Left lobe of liver (tissue), 2 donors: ENCODE measurements at places on chromosomes 7 and 10.
A peak's percentile ranks its signal among the peaks of the same experiment; 100 is the strongest.

DNA sequence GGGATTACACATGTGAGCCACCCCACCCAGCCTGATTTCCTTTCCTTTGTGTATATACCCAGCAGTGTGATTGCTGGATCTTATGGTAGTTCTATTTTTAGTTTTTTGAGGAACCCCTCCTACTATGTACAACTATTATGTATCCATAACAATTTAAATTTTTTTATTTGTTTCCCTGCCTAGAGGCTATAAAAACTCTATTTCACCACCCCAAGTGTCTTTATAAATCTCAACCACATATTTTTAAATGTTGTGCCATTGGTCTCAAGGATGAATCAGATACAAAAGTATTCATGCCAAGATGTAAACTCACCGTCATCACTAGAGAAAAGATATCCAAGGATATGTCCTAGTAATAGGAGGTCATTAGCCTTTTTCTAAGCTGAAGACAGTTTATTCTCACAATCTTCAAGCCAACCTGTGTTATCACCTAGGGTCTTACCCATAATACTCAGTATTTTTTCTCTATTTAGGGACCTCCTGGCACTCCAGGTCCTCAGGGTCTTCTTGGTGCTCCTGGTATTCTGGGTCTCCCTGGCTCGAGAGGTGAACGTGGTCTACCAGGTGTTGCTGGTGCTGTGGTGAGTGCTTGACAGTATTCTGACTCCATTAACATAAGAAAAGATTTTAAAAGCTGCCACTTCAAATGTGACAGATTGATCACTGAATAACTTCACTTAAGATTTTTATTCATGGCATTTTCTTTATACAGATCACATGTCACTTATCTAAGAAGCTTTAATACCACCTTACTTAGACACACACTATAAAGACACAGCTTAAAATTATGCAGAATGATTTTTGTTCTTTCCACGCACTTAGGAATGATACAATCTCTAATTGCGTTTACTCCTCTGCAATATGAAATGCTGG, 29.4 kb downstream of the COL1A2 start:
- DNase-seq, result no peak

- DNase-seq, result no peak
These were observed 23.8 kb downstream of the MAPK8 start for GRCh38 chr10:48330269-48330668.

DNA sequence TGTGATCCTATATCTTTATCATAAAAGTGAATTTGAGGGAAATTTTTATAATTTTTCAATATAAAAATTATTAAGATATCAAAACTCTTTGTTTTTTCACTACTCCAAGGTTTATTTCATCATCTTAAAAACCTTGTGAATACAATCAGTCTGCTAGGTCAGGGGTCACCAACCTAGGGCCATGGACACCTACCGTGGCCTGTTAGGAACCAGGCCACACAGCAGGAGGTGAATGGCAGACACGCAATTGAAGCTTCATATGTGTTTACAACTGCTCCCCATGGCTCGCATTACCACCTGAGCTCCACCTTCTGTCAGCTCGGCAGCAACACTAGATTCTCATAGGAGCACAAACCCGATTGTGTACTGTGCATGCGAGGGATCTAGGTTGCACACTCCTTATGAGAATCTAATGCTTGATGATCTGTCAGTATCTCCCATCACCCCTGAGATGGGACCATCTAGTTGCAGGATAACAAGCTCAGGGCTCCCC, 271.2 kb upstream of the C7orf33 start:
- DNase-seq, result no peak

GRCh38 chr10:78905957-78906308, 162.8 kb upstream of the ZMIZ1 start:
- DNase-seq, result peak; percentile 41

GRCh38 chr7:44748948-44749731, 493 bp downstream of the ZMIZ2 start:
- no peak for DNase-seq

DNA sequence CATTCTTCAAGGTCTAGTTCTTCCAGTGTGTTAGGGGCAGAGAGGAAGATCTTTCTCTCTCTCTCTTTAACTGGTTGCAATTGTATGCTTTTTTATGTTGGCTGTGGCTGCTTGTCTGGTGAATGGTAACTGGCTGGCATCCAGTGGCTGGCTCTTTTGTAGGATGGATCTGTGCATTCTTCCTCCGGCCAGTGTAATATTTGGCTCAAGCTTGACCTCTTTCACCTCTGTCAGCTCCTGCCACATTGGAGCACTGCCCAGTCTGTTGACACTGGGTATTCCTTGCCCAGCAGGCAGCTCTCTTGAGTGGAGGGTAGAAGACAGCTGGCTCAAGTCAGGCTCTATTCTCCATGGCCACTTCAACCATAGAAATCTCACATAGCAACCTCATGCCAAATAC, 528.3 kb downstream of the PHTF2 start:
- DNase-seq, result no peak

DNA sequence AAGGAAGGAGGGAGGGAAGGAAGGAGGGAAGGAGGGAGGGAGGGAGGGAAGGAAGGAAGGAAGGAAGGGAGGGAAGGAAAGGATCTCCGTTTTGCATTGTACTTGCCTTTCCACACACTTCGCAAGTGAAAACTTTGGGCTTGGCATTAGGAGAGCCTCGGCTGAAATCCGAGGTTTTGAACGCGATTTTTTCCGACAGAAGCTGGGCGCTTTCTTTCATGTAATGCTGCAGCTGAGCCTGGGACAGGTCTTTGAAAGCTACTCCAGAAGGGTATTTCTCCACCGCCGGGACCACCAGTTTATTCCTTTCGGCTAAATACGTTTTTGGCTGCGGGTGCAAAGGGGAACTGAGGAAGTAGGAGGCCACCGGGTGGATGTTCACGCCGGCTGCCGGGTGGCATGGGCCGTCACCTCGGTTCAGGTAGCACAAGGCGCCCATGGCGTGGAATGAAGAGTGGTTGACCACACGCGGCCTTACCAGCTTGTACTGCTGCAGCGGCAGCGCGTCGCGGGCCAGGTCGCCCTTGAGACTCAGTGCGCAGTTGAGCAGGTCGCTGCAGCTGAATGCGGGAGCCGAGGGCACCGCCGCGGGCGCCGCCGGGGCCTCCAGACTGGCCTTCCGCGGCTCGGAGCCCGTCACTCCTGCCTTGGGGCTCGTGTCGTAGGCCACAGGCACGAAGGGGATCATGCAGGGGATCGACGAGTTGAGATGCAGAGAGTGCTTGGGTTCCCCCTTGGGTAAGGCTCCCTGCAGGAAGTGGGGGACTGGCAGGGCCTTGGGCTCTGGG, 825 bp downstream of the FEZF1 start:
- DNase-seq, result no peak

- DNase-seq, result no peak
These were observed 122.9 kb upstream of the GLI3 start for GRCh38 chr7:42359946-42360345.

- no peak for DNase-seq
These were observed 38.5 kb upstream of the PSMG3 start for GRCh38 chr7:1608318-1608717.

- DNase-seq, result peak; percentile 18
These were observed 297.8 kb upstream of the ZNF32 start for GRCh38 chr10:43946445-43946844.

- no peak for DNase-seq
These were observed 137.1 kb downstream of the ZNF365 start for GRCh38 chr10:62511238-62511637.

DNA sequence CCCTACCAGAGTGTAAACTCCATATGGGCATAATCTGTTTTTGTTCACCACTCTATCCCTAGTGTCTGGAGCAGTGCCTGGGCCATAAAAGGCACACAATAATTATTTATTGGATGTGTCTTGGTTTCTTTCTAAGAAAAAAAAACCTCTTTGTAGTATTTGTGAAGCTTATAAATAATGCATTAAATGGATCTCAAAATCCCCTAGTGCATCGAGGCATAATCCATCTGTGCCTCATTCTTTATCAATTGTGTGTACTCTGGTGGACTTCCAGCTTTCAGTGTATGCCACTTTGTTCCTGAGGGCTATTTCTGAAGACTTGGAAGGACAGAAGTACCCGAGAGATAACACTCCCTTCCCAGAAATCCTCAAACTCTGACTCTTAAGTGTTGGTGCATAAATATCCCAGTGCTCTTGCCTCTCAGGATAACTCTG, 255.0 kb upstream of the PHYHIPL start:
- DNase-seq, result no peak

DNA sequence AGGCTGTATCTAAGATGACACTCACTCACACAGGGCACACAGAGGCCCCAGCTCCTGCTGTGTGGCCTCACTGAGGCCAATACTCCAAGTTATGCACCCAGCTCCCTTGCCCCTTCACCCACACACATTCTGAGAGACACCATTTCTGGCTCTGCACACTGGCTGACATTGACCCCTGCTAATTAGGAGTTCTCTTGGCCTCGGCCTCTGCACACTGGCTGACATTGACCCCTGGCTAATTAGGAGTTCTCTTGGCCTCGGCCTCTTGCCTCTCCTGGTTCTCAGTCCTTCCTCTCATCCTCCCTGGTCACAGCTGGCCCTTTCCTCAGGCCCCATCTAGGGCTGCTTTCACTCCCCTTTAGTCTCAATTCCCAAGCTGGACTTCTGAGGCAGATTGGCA, 97.3 kb downstream of the GRID1 start:
- peak; percentile 33 for DNase-seq

DNA sequence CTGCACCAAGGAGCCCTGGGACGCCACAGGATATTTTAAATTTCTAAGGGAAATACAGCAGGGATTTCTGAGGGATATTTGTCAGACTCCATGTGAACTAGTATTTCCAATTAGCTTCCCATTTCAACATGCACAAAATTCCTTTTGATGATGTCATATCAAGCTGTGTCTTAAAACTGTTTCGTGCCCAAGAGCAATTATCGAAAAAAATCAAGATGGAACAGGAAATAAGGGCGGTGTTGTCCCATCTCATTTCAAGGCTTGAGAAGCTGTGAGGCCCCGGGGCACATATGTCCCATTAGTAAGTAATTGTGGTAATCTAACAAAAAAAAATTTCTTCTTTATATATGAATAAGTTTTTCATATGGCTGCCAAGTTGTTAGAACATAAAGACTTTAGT, 47.4 kb downstream of the PPP1R17 start:
- no peak for DNase-seq

- no peak for DNase-seq
These were observed 48.7 kb downstream of the CREB3L2 start for GRCh38 chr7:137953043-137953664.

DNA sequence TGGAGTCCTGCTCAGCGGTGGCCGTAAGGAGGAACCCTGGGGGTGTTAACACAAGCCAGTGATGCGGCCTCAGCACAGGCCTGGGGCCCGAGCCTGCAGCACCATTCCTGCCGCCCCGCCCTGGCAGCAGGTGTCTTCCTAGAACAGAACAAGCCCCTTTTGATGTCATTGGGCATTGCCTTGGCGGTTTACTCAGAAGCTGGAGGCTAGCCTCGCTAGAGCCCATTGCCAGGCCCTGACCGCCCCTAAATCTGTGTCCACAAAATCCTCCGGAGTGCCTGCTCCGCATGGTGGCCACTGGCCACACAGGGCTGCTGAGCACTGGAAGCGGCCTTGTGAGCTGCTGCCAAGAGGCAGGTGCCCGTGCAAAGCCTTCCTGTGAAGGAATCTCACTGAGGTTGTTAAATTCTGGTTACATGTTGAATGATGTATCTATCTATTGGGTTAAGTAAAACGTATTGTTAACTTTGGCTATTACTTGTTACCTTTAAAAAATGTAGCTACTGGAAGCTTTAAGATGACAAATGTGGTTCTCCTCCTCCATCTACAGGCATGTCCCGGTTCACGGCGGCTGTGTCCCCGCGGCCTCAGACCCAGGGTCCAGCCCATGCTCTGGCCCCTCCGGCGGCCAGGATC, 1.2 kb upstream of the INPP5A start:
- no peak for DNase-seq

- no peak for DNase-seq
These were observed 10.7 kb downstream of the SVOPL start for GRCh38 chr7:138690495-138690894.

GRCh38 chr10:2700626-2701305, 366.6 kb upstream of the PFKP start:
- DNase-seq, result no peak

DNA sequence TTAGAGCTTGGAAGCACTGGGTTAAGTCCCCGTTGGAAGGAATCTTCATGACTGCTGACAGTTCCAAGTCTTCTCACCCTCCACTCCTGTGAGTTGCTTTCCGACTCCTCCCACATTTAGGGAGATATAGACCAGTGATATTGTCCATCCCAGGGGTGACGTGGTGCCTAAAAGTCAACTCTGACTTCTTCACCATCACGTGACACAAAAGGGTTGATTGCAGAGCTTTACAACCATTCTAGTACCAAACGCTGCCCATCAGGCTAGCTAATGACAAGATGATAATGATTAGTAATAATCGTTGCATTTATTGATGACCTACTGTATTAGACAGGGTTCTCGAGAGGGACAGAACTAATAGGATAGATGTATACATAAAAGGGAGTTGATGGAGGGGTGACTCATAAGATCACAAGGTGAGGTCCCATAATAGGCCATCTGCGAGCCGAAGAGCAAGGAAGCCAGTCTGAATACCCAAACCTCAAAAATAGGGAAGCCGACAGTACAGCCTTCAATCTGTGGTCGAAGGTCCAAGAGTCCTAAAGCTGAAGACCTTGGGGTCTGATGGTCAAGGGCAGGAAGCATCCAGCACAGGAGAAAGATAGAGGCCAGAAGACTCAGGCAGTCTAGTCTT, 85.3 kb upstream of the CARD11 start:
- no peak for DNase-seq

DNA sequence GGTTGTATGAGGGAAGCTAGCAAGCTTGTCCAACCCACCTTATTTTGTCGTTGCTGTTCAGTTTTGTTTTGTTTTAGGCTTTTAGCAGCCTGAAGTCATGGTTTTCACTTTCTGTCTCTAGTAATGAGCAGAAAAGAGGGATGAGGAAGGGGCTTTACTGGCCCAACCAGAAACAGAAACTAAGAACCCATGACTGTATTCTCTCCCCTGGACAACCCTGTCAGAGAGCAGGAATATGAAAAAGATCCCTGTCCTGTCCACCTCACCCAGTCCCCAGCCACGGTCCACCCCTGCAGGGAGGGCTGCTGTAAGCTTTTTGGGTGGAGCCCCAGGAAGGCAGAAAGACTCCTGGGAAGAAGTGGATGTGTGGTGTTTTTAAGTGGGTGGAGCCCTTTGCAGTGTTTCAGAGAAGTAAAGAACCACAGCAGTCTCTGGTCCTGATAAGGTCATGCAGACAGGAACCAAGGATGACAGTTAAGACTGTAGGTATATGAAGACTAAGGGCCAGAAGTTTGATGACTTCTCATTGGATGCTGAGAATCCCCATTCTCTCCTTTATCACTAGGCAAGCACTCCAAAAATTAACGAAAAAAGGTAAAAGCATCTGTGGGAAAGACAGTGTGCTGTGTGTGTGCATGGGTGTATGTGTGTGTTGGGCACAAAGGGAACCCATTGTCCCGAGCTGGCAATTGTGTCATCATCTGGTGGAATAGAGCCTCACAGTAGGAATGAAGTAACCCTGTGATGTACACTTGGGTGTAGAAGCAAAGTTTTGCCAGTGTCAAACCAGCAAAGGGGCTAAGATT, 13.8 kb downstream of the MRPL32 start:
- no peak for DNase-seq

GRCh38 chr7:140611641-140612040, 29.0 kb downstream of the DENND2A start:
- DNase-seq, result no peak
